ENCODE measurements at places on chromosomes 4 and X. TPM values are rescaled to one million over a fixed set of nuclear protein-coding genes. Genes with fewer than 3 reads are reported as not detected.

DNA sequence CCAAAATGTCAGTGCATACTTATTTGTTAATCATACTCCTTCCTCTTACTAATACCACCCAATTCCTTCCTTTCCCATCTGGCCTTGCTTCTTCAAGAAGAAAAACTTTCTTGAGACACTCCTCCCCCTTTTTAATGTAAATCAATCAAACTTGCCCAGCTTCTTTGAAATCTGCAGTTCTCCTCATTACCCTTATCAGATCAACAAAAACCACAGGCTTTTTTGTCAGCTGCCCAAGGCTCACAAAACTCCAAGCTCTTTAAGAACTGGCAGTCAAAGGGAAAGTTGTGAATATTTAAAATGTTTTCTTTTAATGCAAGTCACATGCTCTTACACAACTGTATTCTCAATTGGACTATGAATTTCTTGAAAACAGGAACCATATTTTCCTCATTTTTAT is 11.3 kb upstream of the MYOZ2 start:
- H3K27me3 ChIP-seq = no peaks in the 10 kb centered on the region
- H3K4me3 ChIP-seq = no peak overlapping the region
- DNase-seq = no peak
- no peaks in the 10 kb centered on the region for H3K4me1 ChIP-seq
- no peaks in the 10 kb centered on the region for H3K36me3 ChIP-seq

The EXOC1L gene
- not detected for total RNA-seq

DNA sequence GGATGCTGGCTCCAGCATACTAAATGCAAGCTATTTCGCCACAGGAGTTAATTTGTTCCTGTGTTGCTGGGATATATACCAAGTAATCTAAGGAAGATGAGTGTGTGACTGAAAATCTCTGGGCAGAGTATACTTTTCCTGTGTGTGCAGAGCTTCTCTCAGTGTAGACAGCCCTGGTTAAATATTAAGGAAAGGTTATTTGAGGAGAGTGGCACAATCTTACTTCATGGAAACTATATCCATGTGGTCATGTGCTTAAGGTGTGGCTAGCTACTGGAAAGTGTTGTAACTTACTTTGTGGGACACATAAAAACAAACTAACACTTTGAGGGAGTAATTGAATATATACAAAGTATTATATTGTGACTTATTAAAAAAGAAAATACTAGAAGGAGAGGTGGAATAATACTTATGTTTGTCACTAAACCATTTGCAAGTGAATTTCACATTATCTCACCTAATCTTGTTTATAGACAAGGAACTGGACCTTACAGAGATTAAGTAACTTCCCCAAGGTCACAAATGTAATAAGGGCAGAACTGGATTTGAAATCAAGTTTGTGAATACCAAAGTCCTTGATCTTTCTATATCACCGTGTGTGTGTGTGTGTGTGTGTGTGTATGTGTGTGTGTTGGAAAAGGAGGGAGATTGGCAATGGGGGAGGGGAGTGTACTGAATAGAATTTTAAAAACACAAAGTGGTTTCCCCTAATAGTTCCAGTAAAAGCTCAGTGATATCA is 408.2 kb upstream of the NR3C2 start:
- H3K4me3 ChIP-seq = no peak overlapping the region
- H3K4me1 ChIP-seq = no peaks in the 10 kb centered on the region
- no peaks in the 10 kb centered on the region for H3K27me3 ChIP-seq
- no peaks in the 10 kb centered on the region for H3K36me3 ChIP-seq

- H3K36me3 ChIP-seq = no peaks in the 10 kb centered on the region
- DNase-seq = no peak
- H3K27me3 ChIP-seq = no peaks in the 10 kb centered on the region
- H3K27ac ChIP-seq = no peak overlapping the region
- H3K4me3 ChIP-seq = no peak overlapping the region
- H3K4me1 ChIP-seq = no peaks in the 10 kb centered on the region
Observed at GRCh38 chr4:106264331-106264728, 51.7 kb downstream of the TBCK start.

DNA sequence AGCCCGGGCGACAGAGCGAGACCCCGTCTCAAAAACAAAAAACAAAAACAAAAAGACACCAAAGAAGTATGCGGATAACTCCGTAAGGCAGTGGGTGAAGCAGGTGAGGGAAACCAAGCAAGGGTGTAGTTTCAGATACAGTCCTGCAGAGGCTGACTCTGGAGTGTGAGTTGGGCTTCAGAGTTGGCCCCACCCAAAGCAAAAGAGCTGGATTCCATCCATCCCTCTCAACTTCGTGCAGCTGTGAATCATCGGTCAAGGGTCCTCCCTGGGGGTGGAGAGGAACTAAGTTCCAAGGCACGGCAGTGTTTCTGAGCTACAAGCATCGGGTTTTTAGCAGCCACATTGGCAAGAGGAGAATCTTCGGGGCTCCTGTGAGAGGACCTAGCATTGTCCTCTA is 43.9 kb upstream of the FAM9A start:
- no peaks in the 10 kb centered on the region for H3K36me3 ChIP-seq
- H3K27ac ChIP-seq = no peak overlapping the region
- H3K4me3 ChIP-seq = no peak overlapping the region
- H3K27me3 ChIP-seq = no peaks in the 10 kb centered on the region

DNA sequence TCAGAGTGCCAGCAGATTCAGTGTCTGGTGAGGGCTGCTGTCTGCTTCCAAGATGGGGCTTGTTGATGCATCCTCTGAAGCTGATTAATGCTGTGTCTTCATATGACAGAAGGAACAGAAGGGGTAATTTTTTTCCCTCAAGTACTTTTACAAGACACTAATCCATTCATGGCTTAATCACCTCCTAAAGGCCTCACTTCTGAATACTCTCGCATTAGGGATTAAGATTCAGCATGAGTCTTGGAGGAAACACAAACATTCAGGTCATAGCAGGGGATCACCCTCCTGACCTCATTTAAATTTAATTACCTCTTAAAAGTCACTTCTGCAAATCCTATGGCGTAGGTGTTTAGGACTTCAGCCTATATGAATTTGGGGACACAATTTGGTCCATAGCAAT is 1145.5 kb upstream of the PCDH10 start:
- H3K4me1 ChIP-seq = no peaks in the 10 kb centered on the region
- no peak overlapping the region for H3K27ac ChIP-seq
- no peak for DNase-seq
- no peaks in the 10 kb centered on the region for H3K36me3 ChIP-seq
- no peaks in the 10 kb centered on the region for H3K27me3 ChIP-seq

DNA sequence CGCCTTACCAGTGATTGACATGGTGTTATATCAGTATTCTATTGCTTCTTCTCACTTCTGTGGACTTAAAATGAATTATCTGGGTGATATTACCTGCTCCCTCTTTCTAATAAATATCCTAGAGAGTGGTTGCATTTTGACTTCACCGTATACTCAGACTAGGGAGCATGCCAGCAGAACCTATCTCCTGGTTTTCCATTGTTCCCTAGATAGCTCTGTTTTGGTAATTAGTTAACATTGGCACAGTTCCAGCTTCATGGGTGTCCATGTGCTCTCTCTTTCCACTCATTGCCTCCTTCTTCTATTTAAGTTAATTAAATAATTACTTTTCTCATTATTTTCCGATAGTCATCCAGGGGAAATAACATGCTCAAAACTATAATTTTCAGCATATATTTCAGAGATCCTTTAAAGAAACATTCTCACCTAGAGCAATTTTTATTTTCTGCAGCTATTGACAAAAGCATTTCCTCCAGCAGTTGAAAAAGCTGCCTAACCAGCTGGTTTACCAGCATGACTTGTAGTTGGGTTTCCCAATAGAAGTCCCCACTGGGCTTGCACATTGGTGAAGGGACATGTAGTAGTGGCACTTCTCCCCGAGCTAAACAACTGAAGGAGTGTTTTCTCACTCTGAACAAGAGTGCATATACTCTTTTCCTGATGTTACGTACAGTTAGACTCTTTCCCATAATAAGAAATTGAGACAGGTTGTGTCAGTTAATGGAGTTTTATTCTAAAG is 27.9 kb upstream of the PAPSS1 start:
- no peaks in the 10 kb centered on the region for H3K27me3 ChIP-seq
- H3K36me3 ChIP-seq = no peaks in the 10 kb centered on the region
- no peak overlapping the region for H3K27ac ChIP-seq
- no peaks in the 10 kb centered on the region for H3K4me1 ChIP-seq
- no peak overlapping the region for H3K4me3 ChIP-seq

DNA sequence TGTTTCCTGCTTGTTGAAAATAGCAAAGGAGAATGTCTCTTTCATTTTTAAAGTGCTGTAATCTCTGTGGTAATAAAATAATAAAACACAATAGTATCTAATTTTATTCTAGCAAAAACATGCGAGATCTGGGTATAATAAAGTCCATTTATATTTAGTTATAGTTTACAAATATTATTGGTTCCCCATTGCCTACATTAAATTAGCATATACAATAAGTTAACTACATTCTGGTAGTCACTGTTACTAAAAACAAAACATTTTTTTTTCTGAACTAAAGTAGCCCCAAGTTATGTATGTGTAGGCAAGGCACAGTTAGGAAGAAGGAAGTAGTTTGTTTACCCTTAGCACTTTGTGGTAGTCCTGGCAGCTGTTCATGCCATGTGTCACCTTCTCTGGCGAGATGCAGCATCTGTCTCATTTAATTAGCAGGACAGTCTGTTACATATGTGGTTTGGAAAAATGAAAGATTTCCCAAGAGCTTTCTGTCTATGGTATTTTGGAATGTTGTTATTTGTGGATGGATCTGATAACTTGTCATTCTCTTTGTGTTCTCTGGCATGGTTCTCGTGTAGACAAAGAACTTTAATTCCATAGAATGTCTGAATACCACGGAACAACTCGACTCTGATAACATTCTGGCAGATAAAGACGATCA is 231.3 kb upstream of the PITX2 start:
- no peaks in the 10 kb centered on the region for H3K36me3 ChIP-seq
- no peak for DNase-seq

The GLRA2 gene
- total RNA-seq = not detected

- no peaks in the 10 kb centered on the region for H3K36me3 ChIP-seq
- no peaks in the 10 kb centered on the region for H3K27me3 ChIP-seq
- H3K4me3 ChIP-seq = no peak overlapping the region
- H3K27ac ChIP-seq = no peak overlapping the region
- DNase-seq = peak; percentile 50
- H3K4me1 ChIP-seq = peaks cover 10% of the 10 kb centered on the region
Observed at GRCh38 chr4:76546759-76547742, 112.0 kb downstream of the SHROOM3 start.

The GPC4 gene
- total RNA-seq = 41.9 TPM

DNA sequence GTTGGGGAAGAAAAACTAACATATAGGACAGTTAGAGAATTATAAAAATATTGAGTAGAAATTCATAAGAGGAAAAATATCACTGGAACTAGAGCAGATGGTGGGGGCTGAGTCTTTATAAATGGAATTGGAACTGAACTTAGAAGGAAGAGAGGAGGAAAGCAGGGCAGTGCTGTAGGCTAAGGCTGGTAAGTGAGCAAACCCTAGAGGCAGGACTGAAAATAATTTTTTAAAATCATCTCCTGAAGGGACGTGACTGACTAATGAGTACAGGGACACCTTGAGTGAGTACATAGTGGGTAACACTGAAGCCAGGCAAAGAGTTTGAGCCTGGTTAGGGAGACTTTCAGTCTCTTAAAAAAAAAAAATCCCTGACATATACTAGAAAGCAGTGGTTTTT is 63.3 kb downstream of the GALNT7 start:
- no peak for DNase-seq
- no peak overlapping the region for H3K4me3 ChIP-seq
- H3K27ac ChIP-seq = no peak overlapping the region
- no peaks in the 10 kb centered on the region for H3K27me3 ChIP-seq
- no peaks in the 10 kb centered on the region for H3K4me1 ChIP-seq

GRCh38 chr4:13329963-13330362 is 154.2 kb downstream of the RAB28 start:
- H3K4me1 ChIP-seq = no peaks in the 10 kb centered on the region
- no peak overlapping the region for H3K4me3 ChIP-seq
- no peaks in the 10 kb centered on the region for H3K36me3 ChIP-seq
- H3K27me3 ChIP-seq = no peaks in the 10 kb centered on the region

- peaks cover 5% of the 10 kb centered on the region for H3K4me1 ChIP-seq
- H3K36me3 ChIP-seq = no peaks in the 10 kb centered on the region
- H3K27ac ChIP-seq = no peak overlapping the region
- no peaks in the 10 kb centered on the region for H3K27me3 ChIP-seq
Observed at GRCh38 chr4:138674209-138674608, 341.4 kb upstream of the NOCT start.

- no peaks in the 10 kb centered on the region for H3K27me3 ChIP-seq
- H3K4me1 ChIP-seq = peaks cover 11% of the 10 kb centered on the region
- H3K27ac ChIP-seq = no peak overlapping the region
- peaks cover 4% of the 10 kb centered on the region for H3K36me3 ChIP-seq
- peak; percentile 80 for DNase-seq
Observed at GRCh38 chr4:40840985-40841571, 91.3 kb downstream of the NSUN7 start.

GRCh38 chr4:188463909-188464308 is 324.7 kb downstream of the TRIML1 start:
- no peaks in the 10 kb centered on the region for H3K27me3 ChIP-seq
- no peaks in the 10 kb centered on the region for H3K4me1 ChIP-seq
- no peak overlapping the region for H3K27ac ChIP-seq
- DNase-seq = no peak
- H3K4me3 ChIP-seq = no peak overlapping the region

- H3K36me3 ChIP-seq = no peaks in the 10 kb centered on the region
- no peaks in the 10 kb centered on the region for H3K27me3 ChIP-seq
- H3K27ac ChIP-seq = no peak overlapping the region
- no peaks in the 10 kb centered on the region for H3K4me1 ChIP-seq
- no peak for DNase-seq
- no peak overlapping the region for H3K4me3 ChIP-seq
Observed at GRCh38 chr4:125826801-125827695, 512.3 kb downstream of the FAT4 start.

DNA sequence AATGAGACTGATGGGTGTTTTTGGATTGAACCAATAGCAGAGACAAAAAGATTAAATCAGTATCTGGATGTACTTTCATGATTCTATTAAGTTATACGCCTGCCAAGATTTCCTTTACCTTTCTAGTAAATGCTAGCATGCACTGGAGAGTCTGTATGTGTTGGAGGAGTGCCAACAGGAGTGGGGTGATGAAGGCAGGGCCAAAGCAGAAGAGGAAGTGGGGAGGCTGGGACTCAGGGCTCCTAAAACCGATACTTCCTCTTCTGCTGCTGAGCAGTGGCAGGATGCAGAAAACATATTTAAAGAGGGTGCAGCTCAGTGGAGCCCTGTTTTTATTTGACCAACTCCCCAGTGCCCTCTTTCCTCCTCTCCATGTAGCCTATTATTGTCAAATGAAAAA is 5.6 kb downstream of the CYSLTR1 start:
- peak; percentile 53 for DNase-seq
- H3K27me3 ChIP-seq = no peaks in the 10 kb centered on the region
- H3K27ac ChIP-seq = no peak overlapping the region

The MGAT4D gene
- not detected for total RNA-seq

GRCh38 chrX:100829730-100830129 is 9.5 kb downstream of the CSTF2 start:
- H3K36me3 ChIP-seq = peaks cover 62% of the 10 kb centered on the region
- H3K27me3 ChIP-seq = no peaks in the 10 kb centered on the region
- no peak overlapping the region for H3K27ac ChIP-seq
- no peaks in the 10 kb centered on the region for H3K4me1 ChIP-seq
- DNase-seq = no peak

DNA sequence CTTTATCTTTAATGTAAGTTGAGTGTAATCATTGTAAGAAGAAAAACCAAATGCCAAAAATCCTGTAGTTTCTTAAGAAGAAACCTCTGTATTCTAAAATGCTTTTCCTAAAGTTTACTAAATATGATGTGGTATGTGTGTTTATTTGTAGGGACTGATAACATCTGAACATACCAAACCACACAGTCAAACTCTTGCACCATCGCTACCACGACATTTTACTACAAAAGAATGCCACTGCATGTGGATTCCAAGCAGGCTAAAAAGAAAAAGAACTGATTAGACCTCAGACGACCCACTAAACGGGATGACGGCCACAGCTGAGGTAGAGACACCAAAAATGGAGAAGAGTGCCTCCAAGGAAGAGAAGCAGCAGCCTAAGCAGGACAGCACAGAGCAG is 46.1 kb downstream of the LAS1L start:
- no peak overlapping the region for H3K4me3 ChIP-seq
- no peaks in the 10 kb centered on the region for H3K4me1 ChIP-seq
- no peak overlapping the region for H3K27ac ChIP-seq
- no peaks in the 10 kb centered on the region for H3K36me3 ChIP-seq

Measured in lower lobe of right lung (tissue), 2 donors.